ENCODE measurements at places on chromosomes 2 and 18.

DNA sequence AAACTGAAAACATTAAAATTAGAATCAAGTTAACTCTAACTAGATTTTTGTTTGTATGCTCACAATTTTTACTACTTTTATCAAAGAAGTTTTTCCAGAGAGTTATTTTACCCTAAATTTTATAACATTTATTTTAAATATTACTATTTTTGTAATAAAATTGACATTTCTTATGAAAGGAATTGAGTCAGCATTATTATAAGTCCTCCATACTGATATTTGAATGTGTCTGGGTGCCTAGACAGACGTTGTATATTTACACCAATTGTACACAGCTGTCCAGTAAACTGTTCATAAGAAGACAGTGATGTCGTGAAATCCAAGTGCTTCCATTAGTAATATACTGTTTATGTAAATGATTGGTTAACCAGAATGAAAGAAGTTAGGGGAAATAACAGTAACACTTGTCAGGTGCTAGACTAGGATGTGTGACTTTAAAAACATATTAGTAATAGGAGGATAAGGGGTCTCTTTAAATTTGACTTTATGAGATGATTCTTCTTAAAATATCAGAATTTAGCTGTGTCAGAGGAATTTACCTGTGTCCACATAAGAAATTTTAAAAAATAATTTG, 73.7 kb downstream of the TANK start:
- DNase-seq, result no peak

DNA sequence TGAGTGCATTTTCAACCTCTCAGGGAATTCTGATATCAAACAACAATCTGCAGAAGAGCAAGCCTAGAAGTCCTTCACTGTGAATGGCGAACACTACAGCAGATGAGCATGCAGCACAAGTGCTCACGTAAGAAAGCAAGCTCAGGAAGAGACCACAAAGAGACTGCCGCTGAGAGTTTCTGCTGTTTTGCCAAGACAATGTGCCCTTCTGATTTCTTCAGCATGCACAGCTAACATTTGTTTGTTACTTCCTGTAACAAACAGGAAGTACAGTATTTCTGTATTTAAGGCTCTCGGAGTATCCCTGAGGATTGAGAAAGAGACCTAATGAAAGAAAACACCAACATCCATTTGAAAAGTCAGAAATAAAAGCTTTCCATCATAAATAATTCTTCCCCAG, 45.9 kb downstream of the MBOAT2 start:
- no peak for DNase-seq

DNA sequence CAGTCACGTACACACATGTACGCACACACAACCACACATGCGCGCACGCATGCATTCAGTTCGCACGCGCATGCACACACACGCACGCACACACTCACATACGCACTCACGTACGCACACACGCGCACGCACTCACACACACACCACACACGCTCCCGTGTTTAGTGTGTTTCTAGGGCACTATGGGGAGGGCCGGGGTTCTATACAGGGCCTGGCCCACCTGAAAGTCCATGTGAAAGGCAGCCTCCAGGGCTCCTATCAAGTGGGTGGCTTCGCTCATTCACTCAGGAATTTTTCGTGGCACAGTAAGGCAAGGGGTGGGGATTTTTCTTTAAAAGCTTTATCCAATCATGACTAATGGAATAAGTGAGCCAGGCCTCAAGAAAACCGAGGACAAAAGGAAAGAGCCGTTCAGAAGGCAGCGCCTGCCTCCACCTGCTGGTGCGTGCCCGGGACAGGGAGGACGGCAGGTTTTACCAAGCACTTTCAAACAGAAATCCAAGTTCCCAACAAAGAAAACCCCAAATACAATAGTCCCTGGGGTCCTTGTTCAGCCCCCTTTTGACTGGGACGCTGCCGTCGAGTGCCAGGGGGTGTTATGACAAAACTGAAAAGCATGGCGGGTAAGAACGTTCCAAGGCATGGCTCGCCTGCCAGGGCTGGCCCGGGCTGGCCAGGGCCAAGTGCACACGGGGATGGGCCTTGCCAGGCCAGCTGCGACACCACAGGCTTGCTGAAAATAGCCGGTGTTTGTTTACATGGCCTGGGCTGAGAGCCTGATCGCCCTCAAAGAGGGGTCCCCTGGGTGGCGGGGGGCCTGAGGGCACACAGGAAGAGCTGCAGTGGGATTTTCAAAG, 110.0 kb downstream of the HDAC4 start:
- no peak for DNase-seq

- no peak for DNase-seq
These were observed 507.9 kb downstream of the TXNL1 start for GRCh38 chr18:56130481-56130880.

DNA sequence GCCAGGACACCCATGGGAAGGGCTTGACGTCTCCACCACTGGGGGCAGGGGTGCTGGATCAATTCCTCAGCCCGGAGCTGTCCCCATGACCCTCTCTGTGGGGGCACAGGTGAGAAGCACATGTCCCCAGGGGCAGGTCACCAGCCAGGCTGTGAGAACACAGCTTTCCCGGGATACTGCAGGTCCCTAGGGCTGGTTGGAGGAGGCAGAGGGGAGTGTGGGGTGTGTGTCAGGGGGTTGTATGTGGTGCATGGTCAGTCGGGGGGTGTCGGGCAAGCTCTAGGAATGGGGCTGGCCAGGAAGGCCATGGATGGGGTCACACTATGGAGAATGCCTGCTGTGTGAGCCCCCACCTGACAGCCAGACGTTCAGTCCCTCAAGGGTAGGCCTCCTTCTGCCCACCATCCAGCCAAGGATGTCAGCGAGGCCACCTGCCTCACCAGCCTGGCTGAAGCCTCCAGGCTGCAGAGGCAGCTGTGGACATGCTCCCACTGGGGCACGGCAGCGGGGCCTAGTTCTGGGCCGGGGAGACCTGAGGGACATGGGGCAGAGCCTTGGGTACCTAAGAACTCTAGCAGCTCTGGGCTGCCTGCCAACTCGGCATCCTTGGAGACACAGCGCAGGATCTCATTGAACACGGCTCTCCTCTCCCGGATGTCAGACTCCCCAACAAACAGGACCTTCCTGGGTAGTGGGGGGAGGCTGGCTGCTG, 10.3 kb downstream of the HS1BP3 start:
- no peak for DNase-seq

DNA sequence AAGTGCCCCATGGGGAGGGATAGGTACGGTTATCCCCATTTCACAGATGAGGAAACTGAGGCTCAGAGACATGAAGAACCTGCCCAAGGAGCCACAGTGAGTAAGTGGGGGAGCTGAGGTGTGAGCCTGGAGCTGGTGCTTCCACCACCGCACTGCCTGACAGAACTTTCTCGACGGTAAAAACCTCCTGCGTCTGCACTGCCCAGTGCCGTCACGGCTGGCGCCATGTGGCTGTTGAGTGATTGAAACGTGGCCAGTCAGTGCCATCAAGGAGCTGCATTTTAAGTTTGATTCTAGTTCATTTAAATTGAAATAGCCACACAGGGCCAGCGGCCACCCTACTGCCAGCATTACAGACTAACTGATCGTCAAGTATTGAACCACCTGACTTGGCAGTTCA, 217.1 kb downstream of the AGAP1 start:
- peak; percentile 23 for DNase-seq

- DNase-seq, result no peak
These were observed 84.4 kb downstream of the PIK3C3 start for GRCh38 chr18:42039396-42039795.

DNA sequence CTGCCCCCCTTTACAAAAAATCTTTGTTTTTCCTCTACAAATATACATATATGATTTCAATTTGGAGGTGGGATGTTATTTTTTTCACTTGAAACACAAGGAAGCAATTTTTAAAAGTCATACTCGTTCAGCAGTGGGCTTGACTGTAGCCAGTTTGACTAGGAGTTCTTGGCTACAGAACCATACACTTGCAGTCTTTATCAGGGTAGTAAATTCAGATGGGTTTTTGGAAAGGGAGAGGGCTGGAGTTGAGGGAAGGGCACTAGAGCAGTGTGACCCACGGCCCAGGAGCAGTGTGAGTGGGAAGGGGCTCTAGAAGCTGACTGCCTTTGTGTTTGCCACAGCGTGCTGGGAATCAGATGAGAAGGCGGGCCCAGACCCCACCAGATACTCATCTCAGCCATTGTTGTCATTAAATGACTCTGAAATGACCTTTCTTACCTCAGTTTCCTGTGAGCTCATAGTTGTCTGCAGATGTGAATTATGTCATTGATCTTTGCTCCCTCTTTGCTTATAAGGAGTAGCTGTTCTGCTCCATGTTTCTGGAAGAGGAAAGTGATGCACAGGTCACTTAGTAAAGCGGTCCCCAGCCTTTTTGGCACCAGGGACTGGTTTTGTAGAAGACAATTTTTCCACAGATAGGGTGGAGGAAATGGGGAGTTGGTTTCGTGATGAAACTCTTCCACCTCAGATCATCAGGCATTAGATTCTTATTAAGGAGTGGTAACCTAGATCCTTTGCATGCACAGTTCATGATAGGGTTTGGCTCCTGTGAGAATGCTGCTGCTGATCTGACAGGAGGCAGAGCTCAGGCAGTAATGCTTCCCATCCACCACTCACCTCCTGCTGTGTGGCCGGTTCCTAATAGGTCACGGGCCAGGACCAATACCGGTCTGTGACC, 116.8 kb downstream of the SPTBN1 start:
- DNase-seq, result no peak

DNA sequence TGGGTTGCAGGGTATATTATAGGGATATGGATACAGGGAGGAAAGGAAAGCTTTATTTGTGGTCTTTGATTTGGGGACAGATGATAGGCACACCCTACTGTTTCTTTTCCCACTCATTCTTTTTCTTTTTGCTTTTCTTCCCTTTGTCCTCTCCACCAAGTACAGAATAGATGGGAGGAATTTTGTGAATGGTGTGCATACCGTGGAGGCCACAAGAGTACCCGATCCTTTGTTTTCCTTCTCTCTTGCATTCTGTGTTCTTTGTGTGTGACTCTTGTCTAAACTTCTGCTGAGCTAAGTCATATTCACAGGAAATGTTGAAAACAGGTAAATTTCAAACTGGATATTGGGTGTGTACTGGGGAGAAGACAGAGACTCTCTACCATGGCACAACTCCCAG, 321.4 kb upstream of the SLC8A1 start:
- DNase-seq, result no peak

- DNase-seq, result no peak
These were observed 17.5 kb upstream of the CDC42EP3 start for GRCh38 chr2:37688771-37689468.

GRCh38 chr2:47479863-47480262, 76.9 kb downstream of the MSH2 start:
- DNase-seq, result no peak

DNA sequence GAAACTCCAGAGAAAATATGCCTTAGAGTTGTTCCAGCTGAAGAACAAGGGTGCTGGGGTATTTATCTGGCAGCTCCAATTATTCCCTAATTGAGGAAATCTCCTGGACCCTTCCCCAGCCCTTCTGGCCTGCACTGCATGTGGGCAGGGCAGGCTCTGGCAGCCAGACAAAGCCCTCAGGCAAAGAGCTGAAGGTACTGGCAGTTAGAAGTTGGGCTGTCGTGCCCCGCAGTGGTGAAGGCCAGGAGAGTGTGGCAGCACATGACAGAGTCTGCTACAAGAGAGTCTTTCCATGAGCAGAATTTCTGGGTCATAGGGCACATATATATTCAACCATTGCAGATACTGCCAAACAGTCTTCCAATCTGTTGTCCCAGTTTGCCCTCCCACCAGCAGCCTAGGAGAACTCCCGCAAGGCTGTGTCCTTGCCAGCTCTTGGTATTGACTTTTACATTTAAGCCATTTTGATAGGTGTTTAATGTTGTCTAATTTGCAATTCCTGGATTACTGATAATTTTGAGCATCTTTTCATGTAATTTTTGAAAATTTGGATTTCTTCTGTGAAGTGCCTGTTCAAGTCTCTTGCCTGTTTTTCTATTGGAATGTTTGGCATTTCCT, 26.6 kb downstream of the ONECUT2 start:
- no peak for DNase-seq

- DNase-seq, result no peak
These were observed 2.3 kb downstream of the PIKFYVE start for GRCh38 chr2:208268156-208268952.

DNA sequence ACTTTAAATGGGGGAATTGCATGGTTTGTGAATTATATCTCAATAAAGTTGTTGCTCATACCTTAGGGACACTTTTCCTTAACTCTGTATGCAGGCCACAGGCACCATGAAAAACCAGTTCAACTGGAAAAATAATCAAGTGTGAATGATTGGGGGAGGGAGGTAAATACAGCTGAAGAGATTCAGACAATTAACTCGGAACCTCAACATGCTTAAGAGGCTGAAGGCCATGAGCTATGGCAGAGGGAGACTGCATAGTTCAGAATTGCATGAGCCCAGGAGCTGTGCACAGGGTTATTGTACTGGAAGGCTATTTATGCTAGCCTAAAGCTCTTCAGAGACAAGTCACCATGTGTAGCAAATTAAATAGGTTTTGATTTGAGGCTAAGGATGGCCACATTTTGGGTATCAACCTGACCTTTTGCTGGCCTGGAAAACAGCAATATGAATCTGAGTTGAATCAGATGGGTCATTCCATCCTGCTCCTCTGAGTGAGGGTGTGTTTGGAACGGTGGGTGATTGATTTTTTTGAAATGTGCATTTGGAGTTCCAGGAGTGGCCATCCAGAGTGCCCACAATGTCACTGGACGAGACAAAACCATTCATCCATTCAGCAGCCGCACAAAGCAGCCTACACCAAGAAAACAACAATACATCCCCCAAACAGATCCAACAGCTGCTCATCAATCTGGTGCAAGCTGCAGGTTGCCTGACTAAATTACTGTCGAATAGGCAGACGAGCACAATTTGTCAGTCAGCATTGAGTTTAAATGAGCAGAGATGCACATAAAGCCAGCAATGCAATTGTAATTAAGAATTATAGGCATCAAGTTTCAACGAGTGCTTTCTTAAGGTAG, 42.5 kb downstream of the HRH4 start:
- no peak for DNase-seq

GRCh38 chr2:223078482-223078881, 26.5 kb downstream of the KCNE4 start:
- DNase-seq, result no peak

DNA sequence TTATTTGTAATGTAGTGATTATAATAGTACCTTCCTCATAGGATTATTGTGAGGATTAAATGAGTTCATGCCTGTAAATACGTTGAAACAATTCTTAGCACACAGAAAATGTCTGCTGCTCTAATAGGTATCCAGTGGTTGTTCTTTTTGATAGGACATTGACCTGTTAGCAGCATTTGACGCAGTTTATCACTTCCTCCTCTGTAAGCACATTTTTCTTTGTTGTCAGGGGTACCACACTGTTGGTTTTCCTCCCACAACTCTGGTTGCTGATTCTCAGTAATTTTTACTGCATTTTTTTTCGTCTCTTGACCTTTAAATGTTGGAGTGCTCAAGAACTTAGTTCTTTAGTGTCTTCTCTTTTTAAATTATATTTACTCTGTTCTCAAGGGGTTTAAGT, 15.4 kb downstream of the PPM1B start:
- DNase-seq, result no peak

DNA sequence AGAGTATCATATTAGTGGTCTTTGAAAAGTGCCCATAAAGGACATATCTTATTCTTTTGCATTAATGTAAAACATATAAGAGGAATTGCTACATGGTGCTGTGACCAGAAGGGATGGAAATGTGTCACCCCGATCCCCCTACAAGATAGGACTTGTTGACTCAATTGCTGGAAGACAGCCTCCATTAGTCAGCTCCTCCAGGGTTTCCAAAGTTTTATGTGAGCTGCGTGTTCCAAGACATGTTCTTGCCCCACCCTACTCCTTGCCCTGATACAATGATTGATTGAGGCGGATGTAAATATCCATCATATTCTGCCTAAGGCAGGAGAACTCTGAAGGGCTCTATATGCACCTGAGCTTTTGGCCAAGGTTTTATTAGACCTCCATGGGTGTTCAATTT, 541.0 kb upstream of the ZEB2 start:
- DNase-seq, result no peak

- DNase-seq, result no peak
These were observed 58.2 kb downstream of the TWSG1 start for GRCh38 chr18:9392726-9393125.

All from hypothalamus (tissue), 51 donors.